Cardiac septum (tissue), 1 donor: ENCODE measurements at places on chromosomes 1 and 21.

GRCh38 chr1:43997295-43997999, 6.0 kb downstream of the CCDC24 start:
- DNase-seq: no peak

- DNase-seq: no peak
Observed at GRCh38 chr1:25500694-25501093, 42.7 kb upstream of the LDLRAP1 start.

DNA sequence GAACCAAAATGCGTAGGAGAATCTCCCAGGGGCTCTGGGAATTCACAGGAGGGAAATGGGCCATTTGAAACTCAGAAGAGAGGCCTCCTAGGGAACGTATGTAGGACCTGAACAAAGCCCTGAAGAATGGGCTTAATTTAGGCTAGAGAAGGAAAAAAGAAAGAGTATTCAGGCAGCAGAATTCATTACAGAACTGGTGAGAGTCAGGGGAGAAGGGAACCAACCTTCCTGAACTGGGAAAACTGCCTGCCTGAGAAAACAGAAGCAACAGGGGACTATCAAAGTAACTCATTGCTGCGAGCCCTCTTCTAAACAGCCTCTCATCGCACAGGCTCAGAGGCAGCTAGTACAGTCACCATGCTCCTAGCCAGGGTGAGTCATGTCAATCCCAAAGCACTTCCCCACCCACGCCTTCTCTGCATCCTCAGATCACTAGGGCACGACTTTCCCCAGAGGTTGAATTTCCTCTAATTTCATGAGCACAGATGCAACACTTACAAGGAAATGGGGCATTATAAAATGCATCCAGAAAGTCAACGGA, 98.1 kb downstream of the ADSS2 start:
- DNase-seq: no peak

DNA sequence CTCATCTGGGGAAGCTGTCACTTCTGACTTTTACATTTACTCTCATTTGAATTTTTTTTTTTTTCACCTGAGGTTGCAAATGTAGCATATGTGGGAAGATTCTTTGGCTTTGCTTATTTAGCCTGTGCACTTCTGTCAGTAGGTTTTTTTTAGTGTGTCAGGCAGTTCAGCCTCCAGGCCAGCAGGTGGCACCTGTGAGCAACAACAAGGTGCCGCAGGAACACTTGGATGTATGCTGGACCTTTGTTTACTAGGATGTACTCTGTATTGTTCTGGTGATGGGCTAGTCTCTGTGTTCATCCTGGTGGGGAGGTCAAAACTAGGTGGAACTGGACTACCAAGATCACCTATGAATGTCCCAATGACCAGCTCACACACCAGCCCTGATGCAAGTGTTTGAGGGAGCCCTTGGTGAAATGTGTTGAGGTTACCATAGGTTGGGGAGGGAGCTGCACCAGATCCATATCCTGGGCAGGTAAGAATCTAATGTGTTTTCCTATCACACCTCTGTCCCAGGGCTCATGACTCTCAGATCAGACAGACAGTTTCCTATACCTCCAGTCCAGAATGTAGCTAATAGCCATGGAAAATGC, 618.2 kb downstream of the BRINP3 start:
- no peak for DNase-seq

- DNase-seq: no peak
Observed at GRCh38 chr1:79667848-79668696, 661.5 kb upstream of the ADGRL4 start.

DNA sequence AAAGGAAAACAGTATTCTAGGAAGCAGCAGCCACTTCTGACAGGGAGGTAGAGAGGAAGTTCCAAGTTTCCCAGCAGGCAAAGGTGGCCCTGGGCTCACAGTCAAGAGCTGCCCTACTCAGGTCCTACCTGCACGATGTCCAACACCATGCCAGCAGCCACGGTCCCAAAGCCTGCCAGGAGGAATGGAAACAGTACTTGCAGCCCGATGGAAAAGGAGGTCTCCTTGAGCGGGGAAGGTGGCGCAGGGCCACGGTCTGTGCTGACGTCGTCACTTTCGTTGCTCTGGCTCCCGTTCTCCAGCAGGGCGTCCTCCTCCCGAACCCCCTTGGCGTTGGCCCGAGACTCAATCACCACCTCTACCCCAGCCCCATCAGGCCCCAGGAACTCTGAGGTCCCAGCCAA, 3.1 kb downstream of the SLC41A1 start:
- no peak for DNase-seq

DNA sequence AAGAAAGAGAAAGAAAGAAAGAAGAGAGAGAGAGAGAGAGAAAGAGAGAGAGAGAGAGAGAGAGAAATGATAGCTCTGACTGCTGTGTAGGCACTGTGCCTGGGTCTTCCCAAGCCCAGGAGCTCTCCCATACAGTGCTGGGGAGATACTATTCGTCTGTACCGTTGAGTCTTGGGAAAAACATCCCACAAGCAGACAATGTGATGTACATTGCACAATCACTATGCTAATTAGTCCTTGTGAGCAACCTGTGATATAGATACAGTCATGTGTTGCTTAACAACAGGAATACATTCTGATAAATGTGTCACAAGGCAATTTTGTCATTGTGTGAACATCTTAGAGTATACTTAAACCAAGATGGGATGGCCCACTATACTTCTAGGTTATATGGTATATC, 381.0 kb downstream of the HHAT start:
- no peak for DNase-seq

DNA sequence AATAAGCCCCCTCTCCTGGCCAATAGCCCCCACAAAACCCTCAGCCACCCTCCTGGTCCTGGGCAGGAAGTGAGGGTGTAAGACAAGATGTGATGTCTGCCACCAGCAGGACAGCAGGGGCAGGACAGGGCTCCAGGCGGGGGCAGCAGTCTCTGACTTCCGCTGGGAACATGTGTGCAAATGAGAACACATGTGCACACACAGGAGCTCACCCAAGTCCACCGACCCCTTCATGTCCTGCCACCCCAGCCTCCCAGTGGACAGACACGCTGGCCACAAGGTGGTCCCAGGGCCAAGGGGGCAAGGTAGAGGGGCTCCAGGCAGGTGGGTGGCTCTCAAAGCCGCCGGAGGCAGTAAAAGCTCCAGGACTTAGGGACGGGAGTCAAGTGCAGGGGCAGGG, 60.1 kb downstream of the KCNAB2 start:
- DNase-seq: no peak

- DNase-seq: no peak
Observed at GRCh38 chr1:18750600-18750999, 108.9 kb downstream of the TAS1R2 start.

GRCh38 chr1:10171995-10172669, 38.2 kb upstream of the KIF1B start:
- DNase-seq: peak; percentile 26

- no peak for DNase-seq
Observed at GRCh38 chr1:161019751-161020495, 1.0 kb downstream of the F11R start.

GRCh38 chr1:14500041-14500440, 98.4 kb upstream of the KAZN start:
- DNase-seq: no peak

DNA sequence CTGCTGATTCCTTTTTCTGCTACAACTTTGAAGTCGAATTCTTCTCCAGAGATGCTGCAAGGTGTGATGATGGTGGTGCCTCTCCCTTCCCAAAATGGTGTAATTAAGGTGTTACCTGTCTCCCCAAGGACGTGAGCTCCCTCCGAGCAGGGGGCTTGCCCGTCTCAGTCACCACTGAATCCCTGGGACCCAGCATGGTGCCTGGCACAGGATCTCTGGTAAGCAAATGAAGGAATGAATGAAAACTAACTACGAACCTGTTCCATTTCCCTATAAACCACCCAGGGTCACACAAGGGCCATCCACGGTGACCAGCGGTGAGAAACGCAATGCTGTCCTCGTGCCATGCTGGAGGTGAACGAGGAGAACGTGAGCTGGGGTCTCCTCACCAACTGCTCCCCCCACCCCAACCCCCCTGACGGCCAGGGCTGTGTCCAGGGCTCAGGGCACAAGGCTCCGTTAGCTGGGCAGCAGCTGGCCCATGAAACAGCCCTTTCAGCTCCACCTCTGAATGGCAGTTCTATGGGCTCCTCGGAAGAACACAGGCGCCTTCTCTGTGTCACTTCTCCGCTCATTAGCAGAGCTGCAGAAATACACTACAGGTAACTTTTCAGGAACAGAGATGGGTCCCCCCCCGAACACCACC, 2.2 kb upstream of the MATN1 start:
- DNase-seq: no peak

DNA sequence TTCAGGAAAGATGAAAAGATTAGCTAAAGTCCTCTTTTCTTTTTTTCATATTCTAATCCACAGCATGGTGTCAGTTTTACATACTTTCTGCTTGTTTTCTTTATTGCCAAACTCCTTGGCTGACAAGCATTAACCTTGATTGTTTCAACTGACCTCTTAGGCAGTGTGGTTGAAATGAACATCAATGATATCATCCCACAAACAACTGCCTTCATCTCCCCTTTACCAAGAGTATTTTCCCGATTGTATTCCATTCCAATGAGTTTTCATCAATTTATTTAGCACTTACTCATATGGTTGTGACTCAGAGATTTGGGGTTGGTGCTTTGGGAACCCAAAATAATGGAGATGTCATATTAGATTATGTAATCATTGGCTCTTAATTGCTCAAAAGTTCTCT, 71.8 kb downstream of the SPAG17 start:
- DNase-seq: no peak

GRCh38 chr1:101165532-101165931, 71.3 kb upstream of the S1PR1 start:
- DNase-seq: no peak

DNA sequence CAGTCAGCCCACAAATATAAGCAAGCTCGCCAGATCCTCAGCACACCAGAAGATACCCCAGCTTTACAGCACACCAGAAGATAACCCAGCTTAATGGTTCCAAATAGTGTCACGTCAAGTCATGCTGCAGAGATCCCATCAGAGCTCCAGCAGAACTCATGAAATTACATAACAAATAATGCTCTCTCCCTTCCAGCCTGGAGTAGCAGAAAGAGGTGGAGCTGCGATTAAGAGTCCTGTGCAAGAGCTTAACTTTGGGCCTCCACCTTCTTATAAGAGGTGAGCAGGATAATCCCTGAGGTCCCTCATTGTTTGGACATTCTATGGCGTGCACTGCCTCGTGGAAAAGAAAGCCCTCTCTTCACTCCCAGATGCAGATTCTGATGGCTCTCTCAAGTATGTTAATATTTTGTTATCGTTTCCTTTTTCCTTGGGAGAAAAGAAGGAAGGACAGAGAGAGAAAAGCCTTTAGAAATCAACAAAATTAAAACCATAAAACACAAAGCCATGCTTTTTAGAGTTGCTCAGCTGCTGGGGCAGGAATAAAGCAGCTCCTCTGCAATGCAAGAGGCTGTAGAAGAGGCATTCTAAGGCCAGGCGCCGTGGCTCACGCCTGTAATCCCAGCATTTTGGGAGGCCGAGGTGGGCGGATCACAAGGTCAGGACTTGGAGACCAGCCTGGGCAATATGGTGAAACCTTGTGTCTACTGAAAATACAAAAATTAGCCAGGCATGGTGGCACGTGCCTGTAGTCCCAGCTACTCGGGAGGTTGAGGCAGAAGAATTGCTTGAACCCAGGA, 59.1 kb downstream of the GLUL start:
- peak; percentile 36 for DNase-seq

- no peak for DNase-seq
Observed at GRCh38 chr1:36420409-36420808, 22.7 kb upstream of the LSM10 start.

- peak; percentile 50 for DNase-seq
Observed at GRCh38 chr1:203126866-203127665, 460 bp upstream of the ADORA1 start.

DNA sequence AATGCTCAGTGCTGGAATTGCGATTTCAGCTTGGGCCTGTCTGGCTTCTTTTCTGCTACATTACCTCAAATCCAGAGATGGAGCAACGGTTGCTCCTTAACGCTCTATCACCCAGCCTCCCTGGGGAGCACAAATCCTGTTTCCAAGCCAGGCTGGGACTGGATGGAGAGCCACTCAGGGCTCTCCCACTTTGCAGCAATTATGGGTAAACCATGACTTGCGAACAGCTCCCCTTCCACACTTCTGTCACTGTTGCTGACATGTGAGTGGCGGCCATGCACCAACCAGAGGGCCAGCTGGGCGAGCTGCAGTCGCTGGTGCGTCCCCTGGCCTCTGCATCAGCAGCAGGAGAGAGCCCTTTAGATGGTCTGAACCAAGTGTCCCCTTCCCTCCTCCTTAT, 65.1 kb upstream of the RAB4A start:
- no peak for DNase-seq

DNA sequence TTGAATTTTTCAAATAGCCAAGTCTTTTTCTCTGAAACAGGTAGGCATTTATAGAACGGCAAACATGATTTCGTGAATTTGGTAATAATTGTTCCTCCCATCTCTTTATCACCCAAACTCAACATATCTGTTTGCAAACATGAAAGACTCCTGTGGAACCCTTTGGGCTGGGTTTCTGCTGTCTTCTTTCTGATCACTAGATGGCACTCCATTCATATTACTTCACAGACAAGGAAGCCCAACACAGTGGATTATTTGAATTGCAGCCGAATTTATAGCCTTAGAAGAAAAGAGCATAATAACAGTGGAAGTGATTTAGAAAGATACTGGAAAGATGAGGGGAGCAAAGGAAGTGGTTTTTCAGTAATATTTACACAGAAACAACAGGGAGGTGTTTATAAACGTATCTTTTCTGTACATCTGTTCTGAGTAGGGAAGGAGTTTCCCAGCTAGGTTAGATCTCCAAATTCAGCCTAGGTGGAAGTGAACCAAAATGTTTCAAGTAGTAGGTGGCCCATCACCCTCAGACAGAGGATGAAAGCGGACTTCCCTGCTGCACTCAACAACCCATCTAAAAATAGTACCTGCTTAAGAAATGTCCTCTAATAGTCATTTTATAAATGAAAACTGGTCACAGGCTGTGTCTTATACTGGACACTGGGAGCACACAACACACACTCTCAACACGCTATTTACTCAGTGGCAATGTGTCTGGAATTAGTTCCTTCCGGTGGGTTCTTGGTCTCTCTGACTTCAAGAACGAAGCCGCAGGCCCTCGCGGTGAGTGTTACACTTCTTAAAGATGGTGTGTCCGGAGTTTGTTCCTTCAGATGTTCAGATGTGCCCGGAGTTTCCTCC, 67.6 kb downstream of the MAP3K21 start:
- no peak for DNase-seq

GRCh38 chr21:31181082-31181750, 142.9 kb upstream of the KRTAP19-8 start:
- DNase-seq: no peak

DNA sequence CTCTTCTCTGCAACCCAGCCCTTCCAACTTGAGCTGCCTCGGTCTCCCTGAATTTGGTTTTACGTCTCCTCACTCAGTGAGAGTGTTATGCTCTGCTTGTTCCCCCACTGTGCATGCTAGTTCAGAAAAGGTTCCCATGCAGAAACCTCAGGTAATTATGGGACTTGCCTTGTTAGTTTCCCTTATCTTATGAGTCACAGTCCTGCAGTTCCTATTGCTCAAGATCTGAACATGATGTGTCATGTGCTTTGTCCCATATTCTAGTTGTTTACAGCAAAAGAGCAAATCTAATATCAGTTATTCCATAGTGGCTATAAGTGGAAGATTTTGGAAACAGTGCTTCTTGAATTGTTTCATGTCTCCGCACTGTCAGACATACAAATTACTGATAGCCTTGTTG, 74.4 kb downstream of the DUSP10 start:
- DNase-seq: no peak

GRCh38 chr1:7868070-7868780, 15.4 kb upstream of the UTS2 start:
- DNase-seq: no peak

GRCh38 chr1:111242805-111243523, 15.5 kb downstream of the CHI3L2 start:
- DNase-seq: no peak
